ENCODE measurements at places on chromosomes 4 and X. TPM values are rescaled to one million over a fixed set of nuclear protein-coding genes. Genes with fewer than 3 reads are reported as not detected.

MAGEB17 gene
- not detected for total RNA-seq

FREM3 gene
- not detected for total RNA-seq

GALNT7 gene
- total RNA-seq: 30.3 TPM

ARHGEF6 gene
- 0.19 TPM for total RNA-seq

BCOR gene
- 24.4 TPM for total RNA-seq

CXXC4 gene
- total RNA-seq: 0.05 TPM

TMPRSS11D gene
- total RNA-seq: not detected

MAML3 gene
- 13.7 TPM for total RNA-seq

HSD17B13 gene
- total RNA-seq: 0.03 TPM

PRPS2 gene
- total RNA-seq: 46.5 TPM

NAT8L gene
- 13.5 TPM for total RNA-seq

N4BP2 gene
- 2.6 TPM for total RNA-seq

TCEAL7 gene
- not detected for total RNA-seq

LGI2 gene
- 0.07 TPM for total RNA-seq

AFP gene
- 3.2 TPM for total RNA-seq

SYTL5 gene
- total RNA-seq: 0.26 TPM

ADH6 gene
- 0.13 TPM for total RNA-seq

MXRA5 gene
- total RNA-seq: not detected

PCDH19 gene
- total RNA-seq: 0.02 TPM

SLC34A2 gene
- total RNA-seq: not detected

SNCA gene
- 0.07 TPM for total RNA-seq

CT83 gene
- total RNA-seq: not detected

HTRA3 gene
- total RNA-seq: 20.2 TPM

PAGE3 gene
- not detected for total RNA-seq

GPR50 gene
- 0.20 TPM for total RNA-seq

CSAG2 gene
- not detected for total RNA-seq

FRYL gene
- 13.0 TPM for total RNA-seq

CXCL13 gene
- not detected for total RNA-seq

PNPLA4 gene
- 10.2 TPM for total RNA-seq

UCHL1 gene
- 938 TPM for total RNA-seq

GPR34 gene
- not detected for total RNA-seq

CENPVL1 gene
- total RNA-seq: not detected

ETDC gene
- not detected for total RNA-seq

MGAT4D gene
- total RNA-seq: not detected

HERC5 gene
- 4.0 TPM for total RNA-seq

HUWE1 gene
- 68.2 TPM for total RNA-seq

TMEM192 gene
- 8.1 TPM for total RNA-seq

CTAG1B gene
- not detected for total RNA-seq

MAOA gene
- total RNA-seq: 1.2 TPM

GYPE gene
- not detected for total RNA-seq

EXOC1L gene
- not detected for total RNA-seq
